ENCODE measurements at places on chromosomes 5 and 9. TPM values are rescaled to one million over a fixed set of nuclear protein-coding genes. Genes with fewer than 3 reads are reported as not detected.
A peak's percentile ranks its signal among the peaks of the same experiment; 100 is the strongest.

The RUSC2 gene
- total RNA-seq: 18.3 TPM

DNA sequence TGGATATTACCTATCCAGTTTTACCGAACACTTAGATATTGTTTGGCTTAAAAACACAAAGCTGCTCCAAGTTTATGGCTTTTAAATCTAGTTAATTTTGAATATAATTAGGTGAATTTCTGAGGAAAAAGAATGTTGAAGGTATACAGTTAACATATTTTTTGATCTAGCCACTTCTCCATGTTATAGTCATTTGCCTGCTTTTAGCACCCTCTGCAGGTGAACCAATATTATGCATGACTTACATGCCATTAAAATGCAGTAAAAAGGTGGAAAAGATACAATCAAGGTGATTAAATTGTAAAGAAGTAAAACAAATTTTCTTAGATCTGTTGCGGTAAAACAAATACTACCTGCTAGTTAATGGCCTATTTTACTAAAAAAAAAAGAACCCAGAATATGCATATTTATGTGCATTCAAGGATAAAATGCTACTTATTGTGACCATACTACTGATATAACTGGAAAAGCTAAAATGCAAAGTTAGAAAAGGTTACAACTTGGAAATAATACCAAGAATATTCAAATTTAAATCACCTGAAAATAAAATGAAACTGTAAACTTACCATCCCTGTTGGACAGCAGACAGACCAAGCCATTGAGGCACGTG, 132.1 kb downstream of the AP3B1 start:
- no peaks in the 10 kb centered on the region for H3K4me1 ChIP-seq
- no peaks in the 10 kb centered on the region for H3K27me3 ChIP-seq
- H3K4me3 ChIP-seq: no peak overlapping the region
- peak; percentile 44 for DNase-seq

GRCh38 chr5:133754575-133755169, 142.3 kb upstream of the FSTL4 start:
- peak; percentile 7 for DNase-seq
- no peaks in the 10 kb centered on the region for H3K4me1 ChIP-seq
- no peaks in the 10 kb centered on the region for H3K36me3 ChIP-seq
- H3K27ac ChIP-seq: no peak overlapping the region
- H3K4me3 ChIP-seq: no peak overlapping the region

DNA sequence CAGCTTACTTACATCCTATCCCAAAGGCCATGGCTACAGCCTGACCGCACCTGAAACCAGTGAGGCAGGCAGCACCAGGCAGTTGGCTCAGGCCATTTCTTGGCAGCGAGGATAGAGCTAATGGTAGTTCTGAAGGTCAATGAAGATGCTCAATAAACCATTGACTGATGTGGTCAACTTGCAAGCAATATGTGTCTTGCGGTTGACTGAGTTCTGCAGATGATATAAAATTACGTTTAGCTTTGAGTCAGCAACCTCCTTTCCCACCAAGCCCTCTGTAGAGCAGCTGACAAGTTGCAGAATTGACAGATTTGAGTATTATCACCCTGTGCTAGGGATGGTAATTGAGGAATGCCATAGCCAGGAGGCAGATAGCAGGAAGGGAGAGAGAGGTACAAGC, 189.0 kb upstream of the PUM3 start:
- DNase-seq: no peak
- no peaks in the 10 kb centered on the region for H3K4me1 ChIP-seq

Data from IMR-90 (cell line).